Activated CD8-positive, alpha-beta memory T cell treated with anti-CD3 and anti-CD28 coated beads for 24 hours (primary cell): ENCODE measurements at places on chromosomes 4 and X.

DNA sequence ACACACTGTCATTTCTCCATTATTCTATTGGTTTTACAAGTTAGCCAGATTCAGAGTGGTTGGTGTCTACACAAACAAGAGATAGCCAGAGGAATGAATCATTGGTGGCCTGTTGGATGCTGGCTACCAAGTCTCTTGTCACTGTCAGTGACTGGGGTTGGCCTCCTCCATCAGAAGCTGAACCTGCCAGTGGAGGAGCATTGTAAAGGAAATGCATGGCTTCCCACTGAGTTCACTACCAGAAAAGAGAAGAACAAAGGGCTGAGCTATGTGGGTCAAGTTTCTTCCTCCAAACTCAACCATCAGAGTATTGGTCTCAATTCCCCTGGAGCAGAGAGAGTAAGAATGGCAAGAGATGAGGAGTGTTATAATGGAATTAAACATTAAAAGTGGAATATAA, 26.5 kb upstream of the ANKRD50 start:
- DNase-seq: no peak

GRCh38 chr4:110062166-110062565, 136.2 kb downstream of the ELOVL6 start:
- no peak for DNase-seq

GRCh38 chr4:76377911-76378310, 43.0 kb downstream of the CCDC158 start:
- DNase-seq: no peak

DNA sequence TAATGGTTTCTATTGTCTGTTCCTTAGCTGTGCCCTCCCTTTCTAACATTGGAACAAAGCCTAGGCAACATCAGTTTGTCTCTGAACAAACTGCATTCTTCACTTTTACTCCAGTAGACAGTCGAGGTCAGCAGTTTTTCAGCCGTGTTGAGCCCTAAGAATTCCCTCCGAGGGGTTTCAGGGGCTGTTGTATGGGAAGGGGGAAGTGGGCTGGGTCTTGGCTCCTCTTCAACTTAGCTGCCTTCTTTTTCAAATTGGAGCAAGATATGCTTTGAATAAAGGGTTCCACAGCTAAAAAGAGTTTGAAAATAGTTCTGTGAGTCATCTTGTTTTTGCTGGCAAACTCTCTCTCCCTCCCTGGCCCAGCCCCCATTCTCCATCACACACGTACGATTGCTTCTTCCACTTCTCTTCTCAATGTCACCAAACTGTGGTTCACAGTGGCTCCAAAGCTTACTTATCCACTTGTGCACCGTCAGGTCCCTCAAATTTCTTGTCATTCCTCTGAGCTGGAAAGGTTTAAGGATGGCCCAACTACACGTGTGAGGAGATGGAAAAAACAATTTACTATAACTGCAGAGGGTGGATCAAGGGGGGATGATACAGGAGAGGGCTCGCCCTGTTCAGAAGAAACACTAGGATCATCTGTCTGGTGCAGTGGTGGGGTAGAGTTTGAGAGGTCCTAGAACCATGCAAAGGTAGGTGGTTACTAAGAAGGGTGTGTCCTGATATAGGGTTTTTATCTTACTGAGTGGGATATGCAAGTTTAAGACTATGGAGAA, 9.2 kb upstream of the MAML3 start:
- DNase-seq: no peak

DNA sequence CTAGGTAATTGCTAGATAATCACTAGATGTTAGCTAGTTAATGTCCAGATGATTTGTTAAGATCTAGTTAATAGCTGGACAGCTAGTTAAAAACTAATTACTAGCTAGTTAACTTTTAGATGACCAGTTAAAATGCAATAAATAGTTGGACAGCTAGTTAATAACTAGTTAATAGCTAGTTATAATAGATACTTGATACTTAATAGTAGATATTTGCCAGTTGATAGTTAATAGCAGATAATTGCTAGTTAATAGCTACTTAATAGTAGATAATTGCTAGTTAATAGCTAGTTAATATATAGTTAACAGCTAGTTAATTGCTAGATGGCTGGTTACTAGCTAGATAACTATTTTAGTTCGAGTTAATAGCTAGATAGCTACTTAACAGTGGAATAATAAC, 631.4 kb upstream of the CT83 start:
- no peak for DNase-seq

GRCh38 chr4:105116616-105117319, 29.9 kb upstream of the TET2 start:
- DNase-seq: no peak

GRCh38 chrX:3680459-3680858, 33.0 kb downstream of the PRKX start:
- no peak for DNase-seq
